ENCODE measurements at places on chromosomes 6 and 20. TPM values are rescaled to one million over a fixed set of nuclear protein-coding genes. Genes with fewer than 3 reads are reported as not detected.

Gene HLA-F
- polyA plus RNA-seq: 212 TPM

Gene GJA1
- polyA plus RNA-seq: not detected

Gene ADGRB3
- not detected for polyA plus RNA-seq

Gene LAMA4
- not detected for polyA plus RNA-seq

Gene POM121L2
- polyA plus RNA-seq: not detected

Gene PACRG
- polyA plus RNA-seq: not detected

Data from naive B cell (primary cell).